ENCODE measurements at places on chromosomes 7 and 10.

DNA sequence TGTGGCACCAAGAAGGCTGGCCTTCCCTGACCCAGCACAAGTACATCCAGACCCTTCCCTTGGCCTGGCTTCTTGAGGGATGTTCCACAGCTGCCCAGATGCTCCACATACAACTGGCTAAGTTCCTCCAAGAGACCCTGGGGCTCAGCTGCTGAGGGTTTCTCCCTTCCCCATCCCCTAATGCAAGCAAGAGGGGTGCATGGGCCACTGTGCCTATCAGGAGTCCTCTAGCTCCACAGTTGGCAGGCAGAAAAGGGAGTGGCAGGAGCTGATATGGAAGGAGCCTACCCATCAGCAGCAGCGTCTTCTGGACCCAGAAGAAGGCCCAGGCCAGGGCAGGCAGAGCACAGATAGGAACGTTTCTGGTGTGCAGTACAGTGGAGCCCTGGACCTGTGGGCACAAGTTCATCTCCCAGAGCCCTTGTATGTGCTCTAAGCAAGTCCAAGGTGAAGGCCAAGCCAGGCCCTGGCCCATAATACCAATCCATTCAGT is 26.2 kb downstream of the VSIR start:
- DNase-seq = no peak

DNA sequence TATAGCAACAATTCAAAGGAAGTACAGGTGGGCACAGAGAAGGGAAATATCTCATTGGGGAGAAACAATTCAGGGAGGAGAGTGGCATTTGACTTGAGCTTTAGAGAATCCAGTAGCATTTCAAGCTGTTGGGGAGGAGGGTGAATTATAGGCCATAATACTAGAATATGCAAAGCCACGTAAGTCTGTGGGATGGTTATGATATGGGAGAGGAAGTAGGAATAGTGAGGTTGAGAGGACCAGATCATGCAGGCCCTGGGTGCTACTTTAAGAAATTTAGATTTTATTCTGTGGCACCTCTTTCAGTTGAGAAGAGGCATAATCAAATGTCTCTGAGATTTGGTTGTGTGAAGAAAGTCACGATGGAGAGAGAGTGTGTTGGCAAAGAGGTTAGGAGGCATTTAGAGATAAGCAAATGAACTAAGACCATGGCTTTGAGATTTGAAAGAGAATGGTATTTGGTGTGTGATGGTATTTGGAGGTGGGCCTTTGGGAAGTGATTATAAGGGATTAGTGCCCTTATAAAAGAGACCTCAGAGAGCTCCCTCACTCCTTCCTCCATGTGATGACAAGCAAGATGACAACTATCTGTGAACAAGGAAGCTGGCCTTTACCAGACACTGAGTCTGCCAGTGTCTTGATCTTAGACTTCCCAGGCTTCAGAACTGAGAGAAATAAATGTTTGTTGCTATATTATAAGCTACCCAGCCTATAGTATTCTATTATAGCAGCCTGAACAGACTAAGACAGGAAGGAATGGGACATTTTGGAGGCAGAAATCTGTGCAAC is 15.1 kb downstream of the ADD3 start:
- no peak for DNase-seq

GRCh38 chr10:33337326-33337957 is 3.0 kb upstream of the NRP1 start:
- DNase-seq = no peak

GRCh38 chr10:101710059-101710695 is 15.2 kb upstream of the FBXW4 start:
- no peak for DNase-seq

DNA sequence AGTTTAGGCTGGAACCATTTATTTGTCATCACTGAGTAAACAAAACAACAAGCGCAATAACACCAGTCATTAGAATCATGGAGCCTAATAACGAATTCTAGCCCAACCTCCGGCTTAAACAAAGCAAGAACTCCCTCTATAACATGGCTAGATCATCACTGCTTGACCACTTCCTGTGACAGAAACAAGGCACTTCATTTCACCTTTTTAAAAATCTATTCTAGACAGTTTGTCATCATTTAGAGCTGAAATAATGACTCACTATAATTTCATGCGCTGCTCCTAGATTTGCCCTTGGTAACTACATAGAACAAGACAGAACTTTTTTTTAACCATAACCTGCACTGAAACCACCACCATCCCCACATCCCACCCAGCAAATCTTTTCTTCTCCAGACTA is 81.3 kb downstream of the OSBPL3 start:
- DNase-seq = no peak

GRCh38 chr7:122488241-122488640 is 183.7 kb upstream of the FEZF1 start:
- DNase-seq = no peak

DNA sequence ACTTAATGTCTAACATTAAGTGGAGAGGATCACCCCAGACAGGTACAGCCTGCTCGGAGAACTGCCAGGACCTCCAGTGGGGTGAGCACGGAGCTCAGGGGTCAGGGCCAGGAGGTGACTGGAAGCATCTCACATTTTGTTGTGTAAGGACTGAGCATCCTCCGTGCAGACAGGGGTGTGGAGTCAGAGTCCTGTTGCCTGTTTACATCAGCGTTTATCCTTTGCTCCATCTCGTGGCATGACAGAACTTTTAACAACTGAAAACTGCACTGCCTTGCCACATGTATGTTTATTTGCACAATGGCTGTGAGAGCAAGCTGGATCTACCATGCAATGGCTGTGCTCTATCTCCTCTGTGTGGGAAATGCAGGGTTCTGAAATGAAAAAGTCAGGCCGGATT is 175.4 kb upstream of the AKR1E2 start:
- no peak for DNase-seq

GRCh38 chr10:76667408-76668370 is 969.9 kb downstream of the KCNMA1 start:
- no peak for DNase-seq
